ENCODE measurements at places on chromosomes 7 and 10. TPM values are rescaled to one million over a fixed set of nuclear protein-coding genes. Genes with fewer than 3 reads are reported as not detected.

DNA sequence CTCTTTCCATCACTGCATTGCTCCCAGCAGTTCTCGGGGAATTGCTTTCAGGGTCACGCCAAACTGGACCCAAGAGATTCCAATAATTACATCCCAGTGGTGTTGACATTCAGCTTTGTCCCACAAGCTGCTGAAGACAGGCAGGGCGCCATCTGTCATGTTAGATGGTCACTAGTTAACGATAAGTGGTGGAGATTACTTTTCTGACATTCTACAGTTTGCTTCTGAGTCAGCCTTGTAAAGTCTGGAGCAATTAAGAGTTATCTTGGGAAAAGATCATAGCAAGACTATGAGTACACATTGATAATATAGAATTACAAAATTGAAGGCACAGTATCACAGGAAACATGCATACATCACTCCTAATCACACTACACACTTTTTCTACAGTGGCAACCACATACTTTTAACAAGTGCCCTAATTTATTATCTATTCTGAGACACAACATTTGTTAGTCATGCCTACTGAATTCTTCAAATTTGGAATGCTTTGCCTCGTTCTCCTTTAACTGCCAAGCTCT lies 41.9 kb downstream of the SEMA3C start:
- no peaks in the 10 kb centered on the region for H3K27me3 ChIP-seq
- H3K36me3 ChIP-seq, result no peaks in the 10 kb centered on the region
- no peak for DNase-seq
- no peak overlapping the region for H3K4me3 ChIP-seq
- no peaks in the 10 kb centered on the region for H3K4me1 ChIP-seq
- no peak overlapping the region for H3K27ac ChIP-seq

The HGF gene
- total RNA-seq, result 0.15 TPM

The ZNF239 gene
- 16.2 TPM for total RNA-seq

DNA sequence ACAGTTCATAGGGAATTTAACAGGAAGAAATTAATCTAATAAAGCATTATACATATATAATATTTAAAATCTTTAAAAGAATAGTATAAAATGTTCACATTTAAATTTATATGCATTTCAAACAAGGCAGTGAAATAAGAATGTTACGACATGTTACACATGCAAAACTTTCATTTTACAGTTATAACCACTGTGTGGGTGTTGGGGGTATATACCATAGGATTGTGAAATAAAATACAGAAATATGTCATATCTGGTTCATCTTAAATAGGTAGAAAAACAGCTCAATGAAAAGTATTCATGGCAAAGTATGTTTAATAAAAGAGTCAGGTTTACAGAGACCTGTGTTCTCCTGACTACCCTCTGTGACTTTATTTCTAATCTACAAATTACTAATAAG lies 45.6 kb downstream of the CHCHD3 start:
- peaks cover 4% of the 10 kb centered on the region for H3K4me1 ChIP-seq
- no peak for DNase-seq
- H3K4me3 ChIP-seq, result no peak overlapping the region
- H3K36me3 ChIP-seq, result peaks cover 6% of the 10 kb centered on the region
